Liver (tissue), 10 donors: ENCODE measurements at places on chromosomes 1 and 21.

- H3K4me1 ChIP-seq, result peaks cover 4% of the 10 kb centered on the region
- no peak overlapping the region for H3K4me3 ChIP-seq
- H3K27ac ChIP-seq, result peak overlapping the region; percentile 31
These were observed 9.0 kb downstream of the CLIC4 start for GRCh38 chr1:24754229-24754628.

DNA sequence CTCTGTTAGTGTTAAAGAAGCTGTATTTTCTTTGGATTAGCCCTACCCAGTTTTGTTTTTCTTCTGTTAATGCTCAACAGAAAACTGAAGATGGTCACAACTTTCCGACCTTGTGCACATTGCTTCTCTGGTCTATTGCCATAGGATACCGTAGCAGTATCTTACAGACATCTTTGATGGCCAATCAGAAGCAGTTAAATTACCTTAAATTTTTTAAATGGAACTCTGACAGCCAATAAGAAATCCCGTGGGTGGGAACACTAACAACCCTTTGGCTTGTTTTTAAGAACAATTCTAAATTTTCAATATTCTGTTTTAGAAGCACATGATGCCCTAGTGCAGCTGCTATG lies 17.2 kb downstream of the NFYC start:
- H3K27ac ChIP-seq, result peak overlapping the region; percentile 58
- H3K4me1 ChIP-seq, result peaks cover 62% of the 10 kb centered on the region
- H3K4me3 ChIP-seq, result peak overlapping the region; percentile 85
- H3K36me3 ChIP-seq, result peaks cover under 1% of the 10 kb centered on the region

GRCh38 chr1:26020941-26021646 lies 481 bp upstream of the EXTL1 start:
- H3K4me3 ChIP-seq, result no peak overlapping the region
- H3K27ac ChIP-seq, result no peak overlapping the region
- no peaks in the 10 kb centered on the region for H3K27me3 ChIP-seq
- H3K4me1 ChIP-seq, result no peaks in the 10 kb centered on the region
- no peaks in the 10 kb centered on the region for H3K36me3 ChIP-seq

DNA sequence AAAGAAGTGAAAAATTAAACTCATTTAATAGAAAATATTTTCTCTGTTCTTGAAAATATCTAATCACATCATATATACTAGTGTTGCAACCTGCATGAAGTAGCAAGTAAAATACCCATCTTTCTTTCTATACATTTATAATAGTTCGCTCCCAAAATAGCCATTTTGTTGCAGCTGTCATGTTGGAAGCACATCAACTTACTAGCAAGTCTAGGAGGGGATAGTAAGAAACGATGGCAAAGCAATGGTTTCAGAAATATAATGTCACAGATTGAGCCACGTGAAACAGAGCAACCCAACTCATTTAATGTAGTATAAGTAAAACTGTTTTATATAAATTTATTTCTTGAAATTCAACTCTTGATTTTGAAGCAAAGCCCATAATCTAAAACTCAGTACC lies 521.8 kb downstream of the LRRIQ3 start:
- DNase-seq, result no peak
- H3K27ac ChIP-seq, result no peak overlapping the region
- H3K36me3 ChIP-seq, result no peaks in the 10 kb centered on the region

- no peak for DNase-seq
- no peaks in the 10 kb centered on the region for H3K27me3 ChIP-seq
- no peak overlapping the region for H3K27ac ChIP-seq
- H3K4me3 ChIP-seq, result no peak overlapping the region
- H3K36me3 ChIP-seq, result peaks cover 2% of the 10 kb centered on the region
These were observed 2.2 kb downstream of the NSUN4 start for GRCh38 chr1:46342677-46343350.

DNA sequence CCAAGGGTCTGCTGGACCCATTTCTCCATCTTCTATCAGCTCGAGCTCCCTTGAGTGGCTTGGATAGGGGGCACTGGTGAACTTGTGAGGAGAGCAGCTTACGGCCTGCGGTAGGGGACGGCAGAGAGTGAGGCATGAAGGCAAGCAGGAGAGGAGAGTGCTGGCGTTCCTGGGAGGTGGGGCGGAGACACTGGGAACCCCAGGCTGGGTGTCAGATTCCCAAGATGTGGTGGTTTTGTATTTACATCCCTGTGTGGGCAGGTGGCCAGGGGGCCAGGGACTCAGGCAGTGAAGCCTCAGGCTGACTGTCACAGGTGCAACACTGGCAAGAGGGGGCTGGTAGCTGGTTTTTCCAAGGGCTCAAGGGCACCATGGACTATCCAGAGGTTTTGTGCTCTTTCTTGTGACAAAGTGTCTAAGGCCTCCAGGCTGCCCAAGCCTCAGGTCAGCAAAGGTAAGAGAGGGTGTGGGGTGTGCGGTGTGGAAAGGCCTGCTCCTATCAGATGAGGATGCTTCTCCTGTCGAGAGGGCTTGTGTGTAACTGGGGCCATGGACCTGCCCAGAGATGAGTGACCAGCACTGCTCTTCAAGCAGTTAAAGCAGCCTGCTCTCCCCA lies 45.1 kb upstream of the ROR1 start:
- DNase-seq, result no peak
- H3K4me3 ChIP-seq, result no peak overlapping the region
- no peaks in the 10 kb centered on the region for H3K4me1 ChIP-seq
- H3K27me3 ChIP-seq, result no peaks in the 10 kb centered on the region
- H3K27ac ChIP-seq, result no peak overlapping the region
- H3K36me3 ChIP-seq, result no peaks in the 10 kb centered on the region

DNA sequence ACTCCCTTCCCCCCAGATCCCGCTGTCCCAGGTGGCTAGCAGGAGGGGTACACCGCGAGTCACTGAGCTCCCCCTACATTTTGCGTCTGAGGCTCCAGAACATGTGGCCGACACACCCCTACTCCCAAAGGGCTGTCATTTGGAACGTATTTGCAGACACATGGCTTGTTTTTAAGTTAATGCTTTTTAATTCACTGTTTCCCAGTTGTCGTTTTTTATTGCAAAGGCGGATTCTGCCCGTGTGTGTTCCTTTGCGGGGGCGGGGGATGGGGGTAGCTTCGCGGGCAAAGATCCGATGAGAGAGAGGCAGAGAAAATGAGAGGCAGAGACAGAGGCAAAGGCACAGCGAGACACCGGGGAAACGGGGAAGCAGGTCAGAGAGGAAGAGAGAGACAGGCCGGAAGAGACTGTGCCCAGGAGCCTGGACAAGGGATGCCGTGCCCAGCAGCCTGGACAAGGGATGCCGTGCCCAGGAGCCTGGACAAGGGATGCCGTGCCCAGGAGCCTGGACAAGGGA lies 270.2 kb downstream of the FOXD2 start:
- H3K36me3 ChIP-seq, result no peaks in the 10 kb centered on the region
- DNase-seq, result no peak
- no peak overlapping the region for H3K27ac ChIP-seq
- H3K4me3 ChIP-seq, result no peak overlapping the region

- H3K27me3 ChIP-seq, result no peaks in the 10 kb centered on the region
- H3K27ac ChIP-seq, result peak overlapping the region; percentile 35
- H3K4me1 ChIP-seq, result peaks cover 2% of the 10 kb centered on the region
- DNase-seq, result no peak
These were observed 137.8 kb downstream of the PTPRC start for GRCh38 chr1:198776602-198777029.

DNA sequence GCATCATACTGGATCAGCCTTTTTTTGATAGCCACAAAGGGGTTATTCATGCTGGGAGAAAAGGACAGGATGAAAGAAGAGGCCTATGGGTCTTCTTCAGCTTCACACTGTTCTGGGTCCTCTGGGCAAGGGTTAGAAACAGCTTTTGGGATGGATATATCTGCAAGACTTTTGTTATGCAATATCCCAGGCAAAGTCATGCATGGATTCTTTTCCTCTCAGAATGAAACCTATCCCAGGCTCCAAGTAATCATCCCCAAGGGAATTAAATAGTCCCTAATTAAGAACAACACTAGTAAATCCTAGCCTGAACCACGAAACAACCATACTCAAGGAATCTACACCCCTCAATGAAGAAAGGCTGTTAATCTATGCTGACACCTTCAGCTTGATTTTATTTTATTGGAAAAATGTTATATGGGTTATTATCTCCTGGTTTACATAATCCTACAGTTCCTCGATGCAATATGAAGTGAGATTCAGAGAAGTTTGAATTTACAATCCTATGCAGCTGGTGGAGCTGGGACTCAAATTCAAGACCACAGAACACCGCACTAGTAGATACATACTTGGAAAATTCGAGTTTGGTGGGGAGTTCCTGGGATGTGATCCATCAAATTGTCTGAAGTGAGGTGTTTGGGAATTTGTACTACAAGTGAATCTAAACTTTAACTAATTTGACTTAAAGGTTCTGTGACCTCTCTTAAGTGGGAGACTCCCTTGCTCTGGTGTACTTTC lies 338.6 kb downstream of the TBX15 start:
- no peaks in the 10 kb centered on the region for H3K27me3 ChIP-seq
- H3K4me3 ChIP-seq, result no peak overlapping the region
- no peak for DNase-seq
- H3K36me3 ChIP-seq, result no peaks in the 10 kb centered on the region
- H3K27ac ChIP-seq, result no peak overlapping the region

DNA sequence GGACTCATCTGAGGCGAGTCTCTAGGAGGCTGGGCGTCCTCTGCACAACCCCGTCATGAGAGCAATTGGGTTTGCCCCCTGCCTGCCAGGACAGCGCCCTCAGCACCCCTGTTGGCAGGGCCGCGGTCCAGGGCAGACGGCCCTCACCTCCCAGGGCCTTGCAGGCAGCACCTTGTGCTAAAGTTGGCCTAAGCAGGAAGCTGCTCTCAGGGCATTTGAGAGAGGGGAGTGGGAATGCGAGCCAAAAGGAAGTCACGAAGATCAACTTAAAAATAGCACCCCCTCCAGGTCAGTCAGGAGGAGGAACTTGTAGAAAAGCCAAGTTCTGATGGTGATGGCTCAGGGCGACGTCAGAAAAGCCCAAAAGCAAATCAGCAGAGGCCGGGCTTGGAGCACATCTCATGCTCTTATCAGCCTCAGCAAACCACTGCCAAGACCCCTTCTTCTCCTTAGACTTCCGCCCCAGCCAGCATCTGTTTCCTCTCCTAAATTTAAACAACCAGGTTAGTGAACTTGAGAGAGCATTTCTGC lies 12.6 kb upstream of the ADORA3 start:
- peak overlapping the region; percentile 77 for H3K27ac ChIP-seq
- no peak for DNase-seq
- H3K27me3 ChIP-seq, result no peaks in the 10 kb centered on the region

DNA sequence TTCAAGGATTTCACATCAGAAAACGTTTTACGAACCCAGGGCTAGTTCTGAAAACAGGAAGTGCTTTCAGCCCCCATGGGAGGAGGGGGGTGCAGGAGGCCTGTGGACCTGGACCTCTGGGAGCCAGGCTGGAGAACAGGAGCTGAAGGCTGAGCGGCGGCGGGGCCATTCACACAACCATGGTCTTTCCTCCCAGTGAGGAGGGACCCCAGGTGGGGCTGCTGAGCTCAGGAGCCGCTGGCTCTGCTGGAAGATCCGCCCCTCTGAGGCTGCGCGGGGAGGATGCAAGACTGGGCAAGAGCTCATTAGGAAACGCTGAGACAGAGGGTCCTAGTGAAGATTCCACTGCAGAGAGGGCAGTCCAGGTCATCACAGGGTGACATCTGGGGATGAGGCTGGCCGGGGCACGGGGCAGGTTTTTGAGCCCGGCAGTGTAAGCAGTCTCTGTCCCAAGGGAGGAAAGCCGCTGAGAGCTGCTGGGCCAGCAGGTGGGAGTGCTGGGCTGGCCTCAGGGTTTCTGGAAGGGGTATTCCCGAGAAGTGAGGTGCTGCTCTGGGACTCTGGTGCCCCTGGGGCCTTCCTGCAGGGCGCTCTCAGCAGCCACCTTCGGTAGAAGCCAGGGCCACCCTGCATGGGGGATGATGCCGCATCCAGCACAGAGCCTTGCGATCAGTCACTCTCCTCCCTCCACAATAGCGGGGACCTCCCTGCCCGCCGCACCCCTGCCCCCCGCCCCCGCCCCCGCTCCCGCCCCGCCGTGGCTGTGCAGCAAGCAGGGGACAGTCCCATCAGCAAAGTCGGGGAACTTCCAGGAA lies 7.5 kb downstream of the MX2 start:
- no peak overlapping the region for H3K4me3 ChIP-seq
- no peaks in the 10 kb centered on the region for H3K4me1 ChIP-seq
- no peak for DNase-seq
- H3K36me3 ChIP-seq, result no peaks in the 10 kb centered on the region

DNA sequence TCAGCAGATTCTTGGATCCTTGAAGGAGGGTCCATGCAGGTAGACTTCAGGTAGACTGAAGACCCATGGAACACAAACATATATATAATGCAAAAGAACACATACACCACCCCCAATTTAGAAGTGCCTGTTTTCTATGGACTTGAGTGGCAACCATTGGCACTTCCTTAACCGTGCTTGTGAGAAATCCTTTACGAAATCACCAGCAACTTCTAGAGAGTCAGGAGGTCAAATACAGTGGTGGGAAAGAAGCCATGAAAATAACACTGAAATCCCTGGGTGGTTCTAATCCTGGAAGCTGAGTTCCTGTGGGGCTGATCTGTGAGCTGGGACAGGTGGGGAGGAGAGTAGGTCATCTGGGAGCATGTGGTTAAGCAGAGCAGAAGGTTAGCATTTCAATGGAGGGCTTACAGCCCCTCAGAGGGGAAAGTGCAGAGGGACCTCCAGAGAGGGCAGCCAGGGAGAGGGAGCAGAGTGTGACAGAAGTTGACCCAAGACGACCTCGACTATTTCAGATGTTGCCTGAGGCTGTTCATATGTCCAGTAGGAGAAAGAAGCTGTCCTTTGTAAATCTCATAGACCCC lies 13.0 kb upstream of the IL10 start:
- no peaks in the 10 kb centered on the region for H3K4me1 ChIP-seq
- no peaks in the 10 kb centered on the region for H3K36me3 ChIP-seq
- no peak overlapping the region for H3K27ac ChIP-seq
- no peak for DNase-seq
- no peak overlapping the region for H3K4me3 ChIP-seq

DNA sequence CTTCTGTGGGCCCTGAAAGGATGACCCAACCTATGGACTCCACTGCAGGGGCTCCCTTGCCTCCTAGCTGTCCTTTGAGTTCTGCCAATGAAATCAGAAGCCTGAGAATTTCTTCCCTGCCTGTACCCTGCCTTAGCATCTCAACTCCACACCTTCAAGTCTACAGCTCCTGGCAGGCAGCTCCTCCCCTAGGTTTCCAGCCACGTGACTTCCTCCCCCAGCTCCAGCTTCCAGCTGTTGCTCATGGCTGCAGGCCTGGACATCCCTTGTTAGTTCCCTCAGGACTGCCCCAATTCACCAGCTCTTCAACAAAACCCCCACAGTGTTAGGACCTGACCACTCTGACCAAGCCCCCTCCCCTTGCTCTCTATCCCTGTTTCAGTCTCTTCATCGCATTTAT lies 2.4 kb downstream of the RCAN1 start:
- no peaks in the 10 kb centered on the region for H3K27me3 ChIP-seq
- no peak overlapping the region for H3K27ac ChIP-seq

- H3K36me3 ChIP-seq, result no peaks in the 10 kb centered on the region
- H3K27me3 ChIP-seq, result no peaks in the 10 kb centered on the region
- DNase-seq, result no peak
These were observed 44.6 kb upstream of the DMRTB1 start for GRCh38 chr1:53414632-53415031.
